Stimulated activated CD4-positive, alpha-beta T cell treated with anti-CD3 and anti-CD28 coated beads, TNF-alpha, amount 100 ng/mL, for 24 hours (primary cell): ENCODE measurements at places on chromosomes 3 and 15.

DNA sequence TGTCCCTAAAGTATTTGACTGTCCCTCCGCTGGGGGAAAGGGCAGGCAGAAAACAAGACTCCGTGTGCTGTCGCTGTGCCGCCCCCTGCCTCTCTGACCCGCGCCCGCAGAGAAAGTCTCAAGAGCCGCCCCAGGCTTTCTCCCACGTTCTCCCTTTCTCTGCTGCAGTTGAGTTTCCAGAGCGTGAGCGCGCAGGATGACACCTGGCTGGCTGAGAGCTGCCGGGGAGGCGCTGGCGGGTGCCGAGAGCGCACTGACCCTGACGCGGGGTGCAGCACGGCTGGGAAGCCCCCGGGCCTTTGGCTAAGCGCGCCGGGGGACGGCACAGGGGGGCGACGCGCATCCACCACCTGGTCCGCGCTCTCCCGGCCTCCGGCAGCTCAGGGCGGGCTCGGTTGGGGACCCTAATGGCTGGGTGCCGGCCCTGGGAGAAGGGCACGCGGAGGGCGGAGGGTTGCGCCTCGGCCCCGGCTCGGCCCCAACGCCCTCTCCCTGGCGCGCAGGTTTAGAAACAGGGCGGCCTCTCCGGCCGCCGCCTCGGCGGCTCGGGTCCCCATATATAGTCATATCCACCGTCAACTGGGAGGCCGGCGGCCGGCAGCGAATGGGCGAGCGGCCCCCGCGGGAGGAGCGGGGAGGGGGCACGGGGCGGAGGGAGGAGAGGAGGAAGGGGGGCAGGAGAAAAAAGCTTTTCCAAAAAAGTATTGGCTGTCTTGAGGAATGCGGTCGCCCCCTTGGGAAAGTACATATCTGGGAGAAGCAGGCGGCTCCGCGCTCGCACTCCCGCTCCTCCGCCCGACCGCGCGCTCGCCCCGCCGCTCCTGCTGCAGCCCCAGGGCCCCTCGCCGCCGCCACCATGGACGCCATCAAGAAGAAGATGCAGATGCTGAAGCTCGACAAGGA, at the start of gene TPM1:
Gene TPM1, plus strand, starts transcription at position 774 of the 903 bp plus-strand sequence. Its CDS starts 83 bp downstream, at position 857.
- peak; percentile 11 for DNase-seq

GRCh38 chr3:27353221-27353620, 16.0 kb downstream of the NEK10 start:
- no peak for DNase-seq

DNA sequence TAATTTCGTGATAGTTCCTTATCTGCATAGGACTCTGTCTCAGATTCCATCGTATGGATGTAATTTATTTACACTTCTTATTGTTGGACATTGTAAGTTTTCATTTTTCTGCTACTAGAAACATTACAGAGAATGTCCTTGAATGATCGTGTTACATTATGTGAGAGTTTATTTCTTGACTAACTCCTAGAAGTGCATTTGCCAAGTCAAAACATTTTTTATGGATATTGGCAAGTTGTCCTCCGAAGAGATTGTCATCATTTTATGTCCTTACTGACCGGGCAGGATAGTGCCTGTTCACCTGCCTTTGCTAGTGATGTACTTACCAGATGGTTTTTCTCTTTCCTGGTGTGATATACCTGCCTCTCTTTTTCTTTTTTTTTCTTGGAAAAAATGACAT, 13.4 kb downstream of the ASB7 start:
- no peak for DNase-seq

GRCh38 chr15:41577863-41578735, 19.1 kb downstream of the TYRO3 start:
- DNase-seq: no peak

- DNase-seq: no peak
These were observed 106.3 kb downstream of the PLD1 start for GRCh38 chr3:171704002-171704401.

DNA sequence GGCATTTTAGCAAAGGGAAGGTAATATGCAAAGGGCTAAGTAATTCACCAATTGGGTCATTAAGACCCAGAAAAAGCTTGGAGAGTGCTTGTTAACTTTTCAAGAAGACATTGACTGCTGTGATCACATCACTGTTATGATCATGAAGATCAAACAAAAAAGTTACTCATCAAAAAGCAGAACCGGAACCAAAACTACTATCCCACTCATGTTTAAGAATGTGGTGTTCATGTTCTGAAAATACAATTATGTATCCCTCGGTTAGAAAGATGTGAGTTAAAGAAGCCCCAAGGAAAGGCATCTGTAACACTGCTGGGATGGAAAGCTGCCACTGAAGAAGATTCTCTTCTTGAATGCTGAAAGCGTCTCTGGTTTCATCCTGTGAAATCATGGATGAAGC, 32.6 kb downstream of the BBX start:
- no peak for DNase-seq

DNA sequence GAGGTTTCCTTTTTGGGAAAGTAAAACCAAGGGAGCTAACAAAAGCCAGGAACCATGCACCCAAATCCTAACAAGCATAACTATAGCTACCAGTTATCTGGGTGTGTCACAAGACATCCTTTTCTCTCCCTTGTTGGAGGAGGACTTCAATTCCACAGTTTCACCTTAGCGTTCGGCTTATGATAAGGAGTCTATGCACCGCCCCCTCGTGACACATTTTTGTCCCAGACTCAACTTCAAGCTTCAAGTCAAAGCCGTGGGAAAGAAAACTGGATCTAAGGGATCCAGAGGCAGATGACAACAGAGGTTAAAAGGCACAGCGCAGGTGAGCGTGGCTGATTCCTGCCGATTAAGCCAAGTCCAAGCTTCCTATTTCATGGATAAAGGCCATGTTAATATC, 13.9 kb upstream of the FXR1 start:
- no peak for DNase-seq

GRCh38 chr15:83066034-83066733, 868 bp downstream of the BTBD1 start:
- DNase-seq: no peak

- DNase-seq: no peak
These were observed 1.3 kb downstream of the DENND4A start for GRCh38 chr15:65790694-65791334.

DNA sequence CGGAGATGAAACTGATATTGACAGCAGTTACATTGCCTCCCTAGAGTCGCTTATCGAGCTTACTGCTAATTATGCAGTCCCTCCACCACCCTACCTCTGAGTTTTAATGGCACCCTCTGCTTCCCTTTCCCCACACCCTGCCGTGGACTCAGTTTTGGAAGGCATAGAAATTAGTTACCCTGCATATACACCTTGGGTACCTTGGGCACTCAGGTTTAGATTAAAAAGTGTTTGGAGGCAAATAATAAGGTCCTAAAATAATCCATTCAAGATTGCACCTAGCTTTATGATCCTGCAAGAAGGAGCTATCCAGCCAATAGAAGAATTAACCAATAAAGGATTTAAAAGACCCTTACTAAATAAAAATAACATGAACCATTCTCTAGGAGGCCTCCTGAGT, 117.8 kb upstream of the AGBL1 start:
- no peak for DNase-seq

DNA sequence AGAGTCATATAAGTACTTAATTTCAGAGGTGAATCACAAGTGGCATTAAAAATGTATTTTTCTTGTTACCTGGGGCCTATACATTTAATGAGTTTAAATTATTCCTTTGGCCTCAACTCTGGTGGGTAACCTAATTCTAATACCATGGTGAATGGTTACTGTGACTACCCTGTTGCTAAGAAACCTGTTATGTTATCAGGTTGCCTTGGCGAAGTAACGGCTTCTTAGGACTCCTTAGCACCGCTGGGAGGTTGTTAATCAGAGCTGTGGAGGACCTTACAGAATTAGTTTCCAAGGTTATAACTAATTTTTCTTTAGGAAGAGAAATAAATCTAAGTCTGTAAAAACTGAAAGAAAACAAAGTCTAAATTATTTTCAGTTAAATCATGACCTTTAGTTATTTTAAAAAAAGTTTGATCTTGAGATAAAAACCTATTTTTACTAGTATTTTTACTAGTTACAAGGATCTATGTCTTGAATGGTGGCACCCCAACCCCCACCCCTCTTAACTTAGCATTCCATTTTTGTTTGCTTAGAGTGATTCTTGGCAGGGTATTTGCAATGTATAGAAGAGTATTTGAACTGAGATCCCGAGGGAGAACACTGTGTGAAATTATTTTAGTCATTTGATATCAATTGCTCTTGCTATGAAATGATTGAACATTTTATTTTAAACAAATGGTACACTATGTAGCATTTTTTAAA, 155.5 kb downstream of the FNDC3B start:
- DNase-seq: no peak

- DNase-seq: no peak
These were observed 7.9 kb upstream of the ANO10 start for GRCh38 chr3:43629741-43630140.

DNA sequence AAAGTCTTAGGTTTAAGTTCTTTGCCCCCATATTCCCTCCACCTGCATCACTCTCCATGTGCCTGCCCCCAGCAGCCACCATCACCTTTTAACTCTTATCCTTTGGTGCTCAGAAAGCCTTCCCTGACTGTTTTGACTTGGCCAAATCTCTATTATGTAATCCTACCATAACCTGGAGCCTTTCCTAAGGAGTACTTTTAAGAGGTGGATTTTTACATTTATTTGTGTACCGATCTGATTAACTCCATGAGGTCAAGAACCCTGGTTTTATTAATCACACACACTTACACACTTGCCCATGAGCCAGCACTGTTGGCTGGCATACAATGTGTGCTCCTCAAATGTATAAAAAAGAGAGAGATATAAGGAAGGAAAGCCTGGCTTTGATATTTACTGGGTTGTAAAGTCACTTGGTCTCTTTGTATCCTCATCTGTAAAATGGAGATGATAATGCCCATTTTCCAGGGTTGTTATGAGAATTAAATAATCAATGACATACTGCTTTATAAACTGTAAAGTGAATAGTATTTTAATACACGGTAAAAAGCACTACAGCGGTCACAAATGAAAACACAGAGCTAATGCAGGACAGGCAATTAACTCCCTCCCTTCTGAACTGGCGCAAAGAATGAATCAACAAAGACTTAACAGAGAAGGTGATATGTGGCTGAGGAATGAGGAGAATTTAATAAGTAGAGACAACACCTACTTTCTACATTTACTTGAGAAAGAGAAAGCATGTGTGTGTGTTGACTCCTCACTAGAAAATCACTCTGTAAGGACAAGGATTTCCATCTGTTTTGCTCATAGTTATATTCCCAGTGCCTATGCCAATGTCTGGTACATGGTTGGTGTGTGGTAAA, 45.4 kb downstream of the ATP13A4 start:
- no peak for DNase-seq

GRCh38 chr15:74327756-74328155, 39.7 kb downstream of the CYP11A1 start:
- DNase-seq: no peak

GRCh38 chr3:64242435-64242834, 17.2 kb upstream of the PRICKLE2 start:
- DNase-seq: no peak

DNA sequence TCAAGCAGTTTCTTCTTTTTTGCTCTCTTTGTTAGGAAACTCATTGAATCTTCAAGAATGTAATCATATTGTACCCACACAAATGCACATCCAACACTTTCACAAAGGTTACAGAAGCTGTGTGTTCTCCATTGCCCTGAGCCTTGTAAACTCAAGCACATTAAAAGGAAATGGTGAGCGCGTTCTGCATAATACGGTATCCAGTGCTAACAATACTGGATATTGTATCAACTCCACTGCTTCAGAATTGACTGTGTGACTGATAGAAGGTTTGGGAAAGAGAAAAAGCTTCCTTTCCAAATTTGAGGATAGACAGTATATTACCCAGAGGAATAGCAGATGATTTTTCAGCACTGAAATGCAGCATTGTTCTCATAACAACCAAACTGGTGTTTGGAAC, 268.9 kb upstream of the RBMS3 start:
- no peak for DNase-seq

DNA sequence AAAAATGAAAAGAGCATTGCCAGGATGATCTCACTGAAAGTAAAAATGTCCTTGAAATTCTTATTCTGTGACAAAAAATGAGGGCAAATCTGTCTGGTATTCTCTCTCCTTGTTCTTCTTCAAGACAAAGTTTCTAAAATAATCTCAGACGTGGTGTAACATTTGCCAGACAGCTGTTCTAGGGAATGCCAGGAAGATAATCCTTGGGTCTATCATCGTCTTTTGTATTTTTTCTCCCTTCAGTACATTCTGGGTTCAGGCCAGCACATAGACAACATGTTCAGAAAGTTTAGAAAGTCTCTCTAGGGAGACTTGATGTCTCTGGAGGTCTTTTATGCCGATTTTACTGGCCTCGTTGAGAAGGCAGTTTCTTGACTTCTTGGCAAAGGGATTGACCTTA, 121.2 kb upstream of the HES1 start:
- DNase-seq: no peak

DNA sequence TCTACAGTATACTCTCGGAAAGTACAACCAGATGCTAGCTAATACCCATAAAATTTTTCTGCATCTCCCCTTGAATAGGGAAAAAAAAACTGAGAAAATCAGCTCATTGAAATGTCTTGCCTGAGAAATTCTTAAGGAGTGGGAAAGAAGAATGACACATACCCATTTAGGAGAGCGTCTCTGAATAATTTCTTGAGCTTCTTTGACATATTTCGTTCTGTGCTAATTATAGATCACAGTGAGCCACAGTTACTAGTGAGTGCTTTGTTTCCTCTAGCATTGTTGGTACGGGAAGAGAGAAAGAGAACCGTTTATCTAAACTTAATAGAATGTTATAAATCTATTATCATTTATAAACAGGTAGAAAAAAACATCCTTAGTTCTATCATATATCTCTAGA, 588.4 kb downstream of the UNC13C start:
- DNase-seq: no peak

DNA sequence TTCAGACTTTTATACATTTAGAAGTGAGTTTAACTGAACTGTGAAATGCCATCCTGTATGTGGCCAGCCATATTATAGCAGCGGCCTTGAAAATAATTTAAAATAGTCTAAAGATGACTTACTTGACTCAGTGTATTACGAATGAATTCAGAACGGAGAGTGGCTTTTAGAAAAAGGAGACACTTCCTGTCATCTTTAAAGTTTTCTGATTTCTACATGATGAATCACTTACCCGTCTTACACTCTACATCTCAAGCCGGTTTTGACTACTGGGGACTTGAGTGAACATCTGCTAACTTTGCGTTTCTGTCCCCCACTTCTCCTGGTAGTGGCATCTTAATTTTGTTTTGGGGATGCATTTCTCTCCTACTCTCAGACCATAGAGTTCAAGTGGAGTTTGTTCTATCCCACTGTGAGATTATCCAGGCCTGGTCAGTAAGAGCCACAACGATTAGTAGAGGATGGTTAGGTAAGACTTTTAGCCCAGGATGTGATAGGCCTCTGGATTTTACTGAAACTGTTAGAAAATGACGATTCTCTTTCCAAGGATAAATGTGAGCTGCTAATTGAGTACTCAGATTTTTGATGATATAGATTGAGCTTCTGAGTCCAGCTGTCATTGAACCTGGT, 175.4 kb upstream of the CADPS start:
- DNase-seq: no peak

- no peak for DNase-seq
These were observed 71.3 kb upstream of the STT3B start for GRCh38 chr3:31461426-31461825.

- no peak for DNase-seq
These were observed 54.2 kb upstream of the CGNL1 start for GRCh38 chr15:57321973-57322601.
